ENCODE measurements at places on chromosomes 7 and 10.

- DNase-seq, result no peak
Observed at GRCh38 chr10:77669892-77670291, 32.3 kb upstream of the KCNMA1 start.

DNA sequence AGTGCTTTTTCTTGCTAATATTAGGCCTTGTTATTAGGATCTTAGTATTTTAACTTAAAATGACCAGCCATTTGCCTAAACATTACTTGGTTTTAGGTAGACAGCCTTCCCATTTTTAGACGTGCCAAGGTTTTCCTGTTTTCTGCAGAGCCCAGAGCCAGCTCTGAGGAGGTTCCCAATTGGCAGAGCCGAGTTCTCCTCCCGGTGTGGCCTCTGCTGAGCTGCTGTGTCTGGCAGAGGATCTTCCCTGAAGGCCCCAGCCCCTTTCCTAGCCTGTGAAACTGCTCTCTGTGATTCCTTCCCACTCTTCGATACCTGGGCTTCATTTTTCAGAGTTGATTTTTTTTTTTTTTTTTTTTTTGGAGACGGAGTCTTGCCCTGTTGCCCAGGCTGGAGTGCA lies 91.4 kb downstream of the EEPD1 start:
- no peak for DNase-seq

- DNase-seq, result no peak
Observed at GRCh38 chr10:21078410-21079329, 181.6 kb upstream of the NEBL start.

DNA sequence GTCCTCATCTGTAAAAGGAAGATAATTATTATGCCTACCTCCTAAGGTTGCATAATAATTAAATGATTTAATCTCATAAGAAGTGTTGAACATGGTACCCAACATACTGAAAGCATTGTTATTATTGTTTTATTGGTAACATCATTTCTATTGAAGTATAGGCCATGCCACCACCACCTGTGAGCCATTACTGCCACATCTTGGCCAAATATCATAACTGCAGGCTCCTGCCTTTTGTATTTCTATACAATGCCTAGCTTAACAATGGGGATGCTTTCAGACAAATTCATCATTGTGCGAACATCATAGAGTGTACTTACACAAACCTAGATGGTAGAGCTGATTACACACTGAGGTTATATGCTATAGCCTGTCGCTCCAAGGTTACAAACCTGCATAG lies 61.1 kb upstream of the NPSR1 start:
- no peak for DNase-seq

DNA sequence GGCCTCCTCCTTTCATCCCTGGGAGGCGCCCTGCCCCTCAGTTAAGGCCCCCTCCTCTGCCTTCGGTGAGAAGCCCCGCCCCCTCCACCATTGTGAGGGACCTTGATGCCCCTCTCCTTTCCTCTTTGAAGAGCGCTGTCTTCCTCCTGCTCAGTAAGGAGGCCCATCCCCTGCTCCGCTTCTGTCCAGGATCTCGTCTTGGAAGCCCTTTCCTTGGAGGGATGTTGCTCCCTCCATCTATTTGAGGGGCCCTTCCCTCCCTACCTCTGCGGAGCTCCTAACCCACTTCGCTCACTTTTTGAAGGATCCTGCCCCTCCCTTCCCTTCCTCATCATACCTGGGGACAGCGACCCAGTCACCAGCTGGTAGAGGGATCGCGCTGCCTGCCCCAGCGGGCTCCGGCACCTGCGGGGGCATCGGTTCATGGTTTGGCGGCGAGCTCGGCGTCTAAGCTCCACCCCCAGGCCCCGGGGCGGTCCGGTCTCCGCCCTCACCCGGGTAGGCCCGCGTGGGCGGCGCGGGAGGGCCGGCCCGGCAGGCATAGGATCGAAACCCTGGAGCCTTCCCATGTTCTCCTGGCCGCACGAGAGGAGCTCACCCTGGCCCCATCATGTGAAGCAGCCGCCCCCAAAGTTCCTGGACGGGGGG lies 4.1 kb downstream of the KCNIP2 start:
- DNase-seq, result peak; percentile 86

DNA sequence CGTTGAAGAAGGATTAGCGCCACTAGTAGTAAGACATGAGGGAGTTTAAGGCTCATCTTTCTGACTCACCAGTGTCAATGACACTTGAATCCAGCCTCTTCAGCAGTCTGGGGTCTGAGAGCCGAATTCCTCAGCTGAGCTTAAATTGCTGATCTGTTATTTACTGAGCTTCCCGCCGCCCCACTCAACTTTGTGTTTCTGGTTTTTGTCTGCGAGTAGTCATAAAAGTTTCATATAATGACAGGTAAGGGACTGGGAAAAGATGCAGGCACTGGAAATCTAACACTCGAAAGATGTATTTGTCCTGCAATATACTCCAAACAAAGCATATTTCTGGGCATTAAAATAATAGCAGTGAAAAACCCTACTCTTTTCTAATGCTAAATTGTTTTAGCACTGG lies 51.2 kb upstream of the RELN start:
- DNase-seq, result no peak

DNA sequence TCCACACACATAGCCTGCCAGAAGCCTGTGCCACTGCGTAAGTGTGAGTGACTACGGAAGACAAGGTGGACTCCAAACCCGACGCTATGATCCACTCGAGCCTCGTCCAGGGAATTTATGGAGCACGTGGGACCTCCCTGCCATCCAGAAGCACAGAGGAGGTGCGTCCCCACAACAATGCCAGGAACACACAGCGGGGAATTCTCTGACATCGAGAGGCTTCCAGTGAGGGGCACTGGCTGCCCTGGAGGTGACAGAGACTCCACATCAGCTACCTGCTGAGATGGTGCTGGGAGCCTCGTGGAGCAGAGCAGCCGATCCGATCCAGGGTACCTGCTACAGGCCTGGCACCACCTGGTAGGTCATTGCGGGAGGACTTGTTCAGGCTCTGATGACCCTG lies 72.2 kb upstream of the INSIG1 start:
- DNase-seq, result no peak

GRCh38 chr7:145784809-145785780 lies 331.5 kb upstream of the CNTNAP2 start:
- DNase-seq, result no peak

- DNase-seq, result no peak
Observed at GRCh38 chr10:104297697-104298660, 29.0 kb downstream of the GSTO2 start.

Measured in upper lobe of right lung (tissue), 1 donor.